ENCODE measurements at places on chromosomes 2 and 18.

DNA sequence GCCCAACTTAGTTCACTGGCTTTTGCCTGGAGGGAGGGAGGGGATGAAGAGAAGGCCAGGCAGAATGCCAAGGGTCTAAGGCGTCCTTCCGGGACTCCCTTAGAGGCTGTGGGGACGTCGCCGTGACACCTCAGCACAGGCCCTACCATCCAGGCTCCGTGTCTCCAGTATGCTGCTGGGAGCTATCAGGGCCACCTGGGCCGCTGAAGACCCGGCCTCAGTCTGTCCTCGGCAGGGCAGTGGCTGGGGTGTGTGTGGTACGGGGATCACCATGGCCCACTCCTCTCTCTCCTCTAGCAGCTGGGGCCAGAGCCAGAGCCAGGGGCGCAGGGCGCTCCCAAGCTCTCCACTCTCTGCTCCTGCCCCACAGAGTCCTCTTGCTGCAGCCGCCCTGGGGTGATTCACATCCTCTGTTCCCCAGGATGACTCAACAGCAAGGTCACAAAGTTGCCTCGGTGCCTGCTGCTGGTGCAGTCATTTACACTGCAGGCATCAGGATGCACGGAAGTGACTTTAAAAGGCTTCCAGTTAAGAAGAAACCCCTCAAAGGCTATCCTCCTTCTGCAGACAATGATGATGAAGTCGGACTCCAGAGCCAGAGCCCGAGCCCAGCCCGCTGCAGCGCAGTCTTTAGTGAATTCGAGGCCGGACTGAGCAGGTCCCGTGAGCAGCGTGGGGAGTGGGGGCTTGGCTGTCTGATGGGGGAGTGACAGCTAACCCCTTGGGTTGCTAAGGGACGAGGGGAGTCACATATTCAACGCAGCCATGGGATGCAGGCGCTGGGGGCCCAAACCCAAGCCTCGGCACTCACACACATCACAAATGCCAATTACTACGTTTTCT lies 31.9 kb downstream of the SNORC start:
- no peak for DNase-seq

- DNase-seq = no peak
These were observed 102.2 kb downstream of the DLGAP1 start for GRCh38 chr18:4352746-4353551.

DNA sequence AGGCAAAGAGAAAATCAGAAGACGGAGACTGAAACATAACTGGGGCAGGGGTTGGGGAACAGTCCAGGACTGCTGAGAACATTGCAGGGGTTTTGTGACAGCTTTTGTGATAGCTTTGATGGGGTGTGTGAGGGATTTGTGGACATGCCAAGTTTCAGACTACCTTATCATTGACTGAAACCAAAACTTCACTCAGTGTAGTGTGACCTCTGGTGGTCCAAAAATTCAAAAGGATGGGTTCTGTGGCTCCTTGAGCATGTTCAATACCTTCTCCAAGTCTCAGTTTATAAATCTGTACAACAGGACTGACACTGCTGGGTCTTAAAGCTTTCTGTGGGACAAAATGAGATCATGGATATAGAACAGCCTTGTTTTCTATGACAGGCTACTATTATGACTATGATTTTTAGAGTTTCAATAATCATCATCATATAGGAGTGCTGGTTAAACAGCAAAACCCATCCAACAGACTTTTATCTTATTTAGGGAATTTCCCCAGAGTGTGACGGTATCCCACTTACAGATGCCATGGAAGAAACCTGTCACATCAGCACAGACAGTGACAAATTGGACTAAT lies 259.2 kb upstream of the SLC14A2 start:
- no peak for DNase-seq

DNA sequence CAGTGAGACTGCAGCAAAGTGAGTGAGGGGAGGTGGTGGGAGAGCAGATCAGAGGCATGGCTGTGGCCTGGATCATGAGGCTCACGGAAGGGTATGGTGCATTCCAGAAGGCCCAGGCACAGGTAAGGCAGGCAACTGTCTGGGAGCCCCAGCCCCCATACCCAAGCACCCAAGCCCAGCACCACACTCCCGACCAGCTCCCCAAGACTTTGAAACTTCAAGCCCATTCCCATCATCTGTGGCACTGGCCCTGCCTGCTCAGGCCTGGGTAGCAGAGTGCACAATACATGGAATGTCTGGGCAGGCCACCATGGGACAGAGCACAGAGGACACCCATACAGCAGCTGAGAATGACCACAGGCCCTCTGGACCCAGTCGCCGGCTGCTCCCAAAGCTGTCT lies 202.6 kb upstream of the ARL4C start:
- no peak for DNase-seq

- DNase-seq = no peak
These were observed 41.8 kb downstream of the RAB6D start for GRCh38 chr2:131322209-131322608.

- no peak for DNase-seq
These were observed 33.0 kb downstream of the TPO start for GRCh38 chr2:1446301-1446700.

DNA sequence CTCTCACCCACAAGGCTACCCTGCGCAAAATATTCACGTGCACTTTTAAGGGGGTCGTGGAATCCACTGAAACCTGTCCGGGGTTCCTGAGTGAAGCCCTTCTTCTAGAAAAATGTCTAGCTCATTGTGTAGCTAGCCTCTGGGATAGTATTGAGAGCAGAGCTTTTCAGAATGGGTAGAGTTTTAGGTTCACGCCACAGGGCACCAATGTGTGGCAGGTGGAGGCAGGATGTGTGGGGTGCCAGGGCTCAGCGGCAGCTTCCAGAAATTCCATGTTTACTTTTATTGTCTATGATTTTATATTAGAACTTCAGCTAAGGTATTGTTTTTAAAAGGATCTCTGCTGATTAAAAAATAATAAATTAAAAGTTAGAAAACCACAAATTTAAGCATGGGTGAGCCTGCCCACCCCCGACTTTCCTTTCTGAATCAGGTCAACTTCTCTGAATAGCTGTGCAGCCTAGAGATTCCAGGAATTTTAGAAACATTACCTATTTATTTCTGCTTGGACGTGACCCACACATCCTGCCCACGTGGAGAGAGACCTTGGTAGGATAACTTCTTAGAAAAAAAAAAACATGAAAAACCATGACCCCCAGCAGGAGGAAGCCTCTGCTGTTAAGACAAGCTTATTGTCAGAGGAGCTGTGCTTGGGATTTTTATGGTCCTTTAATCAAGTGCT lies 163.7 kb downstream of the CTIF start:
- no peak for DNase-seq

DNA sequence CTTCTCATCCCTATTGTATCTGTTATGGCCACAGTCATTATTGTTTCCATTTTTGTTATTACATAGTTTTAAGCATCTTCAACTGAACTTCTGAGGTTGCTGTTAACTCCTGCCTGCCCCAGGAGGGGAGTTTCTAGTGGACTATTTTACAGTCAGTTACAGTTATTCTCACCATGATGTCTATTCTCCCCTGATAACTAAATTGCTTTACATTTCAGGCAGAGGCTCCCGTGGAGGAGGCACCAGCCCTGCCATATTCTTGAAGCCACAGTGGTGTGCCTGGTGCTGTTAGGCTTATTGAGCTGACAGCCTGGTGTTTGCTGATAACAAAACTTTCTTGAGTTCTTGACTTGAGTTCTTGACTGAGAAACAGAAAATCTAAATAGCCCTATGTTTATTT lies 256.4 kb downstream of the TFCP2L1 start:
- no peak for DNase-seq

- peak; percentile 58 for DNase-seq
These were observed 99.1 kb downstream of the TACR1 start for GRCh38 chr2:75100011-75100800.

DNA sequence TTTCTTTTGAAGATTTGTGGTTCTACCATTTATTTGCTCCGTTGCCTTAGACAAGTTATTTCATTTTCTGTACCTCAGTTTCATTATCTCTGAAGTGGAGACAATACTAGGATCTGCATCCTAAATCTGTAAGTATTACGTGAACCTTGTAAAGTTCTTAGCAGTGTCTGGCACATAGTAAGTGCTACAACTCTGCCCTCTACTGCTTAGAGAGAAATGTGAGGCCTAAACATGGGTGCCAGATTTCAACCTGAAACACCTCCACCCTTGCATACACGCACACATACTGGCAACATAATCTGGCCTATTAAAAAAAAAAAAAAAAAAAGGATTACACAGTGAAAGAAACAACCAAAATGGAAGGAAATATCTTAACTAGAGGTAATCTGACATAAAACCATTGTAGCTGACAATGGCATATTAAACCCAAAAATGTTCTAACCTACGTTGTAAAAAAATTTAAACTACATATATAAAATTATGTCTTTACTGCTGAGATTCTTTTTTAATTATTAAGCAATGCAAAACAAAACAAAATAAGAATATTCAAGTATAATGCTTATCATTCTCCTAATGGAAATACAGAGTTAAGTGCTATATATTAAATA lies 132.6 kb downstream of the MAP2 start:
- DNase-seq = peak; percentile 10

GRCh38 chr18:44636241-44636640 lies 44.4 kb upstream of the SETBP1 start:
- DNase-seq = no peak

DNA sequence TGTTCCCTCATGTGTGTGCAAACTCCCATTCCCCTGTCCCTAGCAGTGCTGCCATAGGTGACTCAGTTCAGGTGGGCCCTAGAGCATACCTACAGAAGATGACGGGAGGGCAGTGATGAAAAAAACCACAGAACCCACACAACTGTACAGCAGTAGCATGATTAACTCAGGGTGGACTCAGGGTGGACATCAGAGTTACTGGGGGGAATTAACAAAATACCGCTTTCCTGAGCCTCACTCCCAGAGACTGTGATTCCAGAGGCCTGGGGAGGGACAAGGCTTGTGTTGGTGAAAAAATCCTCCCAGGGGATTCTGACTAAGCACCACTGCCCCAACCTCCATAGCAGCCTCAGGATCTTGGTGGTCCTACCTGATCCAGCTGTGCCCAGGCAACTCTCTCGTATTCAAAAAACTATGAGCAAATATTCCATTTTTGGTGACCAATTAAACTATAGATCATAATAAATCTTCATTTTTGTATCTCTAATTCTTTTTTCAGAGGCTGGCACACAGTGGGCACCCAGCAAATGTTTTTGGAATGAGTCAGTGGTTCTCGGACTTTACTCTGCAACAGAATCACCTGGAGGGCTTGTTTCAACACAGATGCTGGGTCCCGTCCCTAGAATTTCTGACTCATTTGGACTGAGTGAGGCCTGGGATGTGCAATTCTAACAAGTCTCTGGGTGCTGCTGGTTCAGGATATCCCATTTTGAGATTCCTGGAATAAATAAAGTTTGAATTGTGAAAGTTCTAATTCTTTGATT lies 84.1 kb upstream of the NABP1 start:
- no peak for DNase-seq

DNA sequence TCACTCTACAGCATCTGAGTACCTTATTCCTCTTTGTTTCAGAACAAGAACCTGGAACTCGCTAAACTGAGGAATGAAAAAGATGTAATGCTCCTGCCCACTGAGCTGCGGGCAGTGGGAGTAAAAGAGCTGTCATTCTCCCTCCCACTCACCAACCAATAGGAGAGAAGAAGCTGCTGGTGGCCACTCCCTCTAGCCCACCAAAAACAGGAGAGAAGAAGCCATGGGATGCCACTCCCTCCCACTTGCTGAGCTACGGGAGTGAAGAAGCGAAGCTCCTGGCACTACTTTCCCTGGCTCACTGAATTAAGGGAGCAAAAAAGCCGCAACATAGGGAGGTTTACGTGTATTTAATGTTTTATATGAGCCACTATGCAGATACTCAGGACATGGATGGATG lies 53.7 kb downstream of the RIT2 start:
- no peak for DNase-seq

DNA sequence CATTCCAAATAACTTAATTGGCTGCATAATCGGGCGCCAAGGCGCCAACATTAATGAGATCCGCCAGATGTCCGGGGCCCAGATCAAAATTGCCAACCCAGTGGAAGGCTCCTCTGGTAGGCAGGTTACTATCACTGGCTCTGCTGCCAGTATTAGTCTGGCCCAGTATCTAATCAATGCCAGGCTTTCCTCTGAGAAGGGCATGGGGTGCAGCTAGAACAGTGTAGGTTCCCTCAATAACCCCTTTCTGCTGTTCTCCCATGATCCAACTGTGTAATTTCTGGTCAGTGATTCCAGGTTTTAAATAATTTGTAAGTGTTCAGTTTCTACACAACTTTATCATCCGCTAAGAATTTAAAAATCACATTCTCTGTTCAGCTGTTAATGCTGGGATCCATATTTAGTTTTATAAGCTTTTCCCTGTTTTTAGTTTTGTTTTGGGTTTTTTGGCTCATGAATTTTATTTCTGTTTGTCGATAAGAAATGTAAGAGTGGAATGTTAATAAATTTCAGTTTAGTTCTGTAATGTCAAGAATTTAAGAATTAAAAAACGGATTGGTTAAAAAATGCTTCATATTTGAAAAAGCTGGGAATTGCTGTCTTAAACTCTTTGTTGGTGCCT lies 1.4 kb downstream of the PCBP1 start:
- no peak for DNase-seq

GRCh38 chr2:27962006-27962405 lies 71.5 kb downstream of the BABAM2 start:
- DNase-seq = no peak

GRCh38 chr18:79523736-79524180 lies 128.0 kb downstream of the NFATC1 start:
- DNase-seq = no peak

GRCh38 chr2:211085056-211085680 lies 528.8 kb downstream of the CPS1 start:
- peak; percentile 8 for DNase-seq

- DNase-seq = no peak
These were observed 69.3 kb downstream of the SUMO1 start for GRCh38 chr2:202169131-202169530.

- no peak for DNase-seq
These were observed 189.9 kb upstream of the FOSL2 start for GRCh38 chr2:28202719-28203118.

DNA sequence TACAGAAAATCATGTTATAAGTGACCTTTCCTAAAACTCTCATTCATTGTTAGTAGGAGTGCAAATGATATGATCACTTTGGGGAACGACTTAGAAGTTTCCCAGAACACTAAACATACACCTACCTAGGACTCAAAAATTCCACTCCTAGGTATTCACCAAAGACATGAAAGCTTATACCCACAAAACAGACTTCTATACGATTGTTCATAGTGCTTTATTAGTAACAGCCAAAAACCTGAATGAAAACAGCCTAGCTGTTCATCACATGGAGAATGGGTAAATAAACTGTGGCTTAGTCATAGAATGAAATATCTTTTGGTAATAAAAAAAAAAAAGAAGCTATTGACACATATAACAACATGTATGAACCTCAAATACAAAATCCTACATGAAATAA lies 8.8 kb downstream of the NOL10 start:
- DNase-seq = no peak

- no peak for DNase-seq
These were observed 33.3 kb downstream of the TMEM37 start for GRCh38 chr2:119464981-119465380.

- no peak for DNase-seq
These were observed 61.8 kb downstream of the CXCR4 start for GRCh38 chr2:136055929-136056688.

- no peak for DNase-seq
These were observed 3.0 kb downstream of the SPATS2L start for GRCh38 chr2:200309296-200310049.

Data from NCI-H1105 (cell line).